PC-9 (cell line): ENCODE measurements at places on chromosomes 6 and 20. TPM values are rescaled to one million over a fixed set of nuclear protein-coding genes. Genes with fewer than 3 reads are reported as not detected.
A peak's percentile ranks its signal among the peaks of the same experiment; 100 is the strongest.

GRCh38 chr6:43683708-43684455 lies 3.7 kb downstream of the MRPS18A start:
- no peak for DNase-seq

The PLEKHG1 gene
- 8.9 and 9.9 TPM in 2 replicates for total RNA-seq

- DNase-seq, result no peak
These were observed 55.2 kb downstream of the ANKEF1 start for GRCh38 chr20:10089871-10090587.

GRCh38 chr20:47354714-47355488 lies 1.6 kb downstream of the ZMYND8 start:
- no peak for DNase-seq

DNA sequence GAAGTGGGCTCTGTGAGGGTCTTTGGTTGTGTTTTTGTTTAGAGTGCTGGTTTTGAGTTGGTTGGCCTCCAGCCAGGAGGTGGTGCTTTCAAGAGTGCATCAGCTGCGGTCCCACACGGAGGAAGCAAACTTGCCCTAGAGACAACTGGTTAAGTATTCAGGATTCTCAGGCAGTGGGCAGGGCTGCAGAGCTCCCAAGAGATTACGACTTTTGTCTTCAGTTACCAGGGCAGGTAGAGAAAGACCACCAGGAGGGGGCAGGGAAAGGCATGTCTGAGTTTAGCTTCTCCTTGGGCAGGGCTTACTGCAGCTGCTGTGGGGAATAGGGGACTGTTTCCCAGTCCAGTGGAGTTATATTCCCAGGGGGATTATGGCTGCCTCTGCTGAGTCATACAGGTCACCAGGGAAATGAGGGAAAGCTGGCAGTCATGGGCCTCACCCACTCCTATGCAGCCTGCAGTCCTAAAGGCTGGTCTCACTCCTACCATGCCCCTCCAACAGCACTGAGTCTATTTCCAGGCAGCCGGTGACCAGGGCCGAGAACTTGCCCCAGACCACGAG lies 64.3 kb downstream of the TTI1 start:
- DNase-seq, result no peak

GRCh38 chr6:86959656-86960055 lies 22.3 kb downstream of the HTR1E start:
- DNase-seq, result no peak

GRCh38 chr6:139027620-139028182 lies 844 bp upstream of the ABRACL start:
- DNase-seq, result peak; percentile 77

The IER3 gene
- total RNA-seq, result 107 and 117 TPM in 2 replicates

- DNase-seq, result no peak
These were observed 132.7 kb upstream of the SLC22A16 start for GRCh38 chr6:110609101-110609500.

The ERVFRD-1 gene
- not detected in 2 replicates for total RNA-seq

The CALHM5 gene
- not detected in 2 replicates for total RNA-seq

DNA sequence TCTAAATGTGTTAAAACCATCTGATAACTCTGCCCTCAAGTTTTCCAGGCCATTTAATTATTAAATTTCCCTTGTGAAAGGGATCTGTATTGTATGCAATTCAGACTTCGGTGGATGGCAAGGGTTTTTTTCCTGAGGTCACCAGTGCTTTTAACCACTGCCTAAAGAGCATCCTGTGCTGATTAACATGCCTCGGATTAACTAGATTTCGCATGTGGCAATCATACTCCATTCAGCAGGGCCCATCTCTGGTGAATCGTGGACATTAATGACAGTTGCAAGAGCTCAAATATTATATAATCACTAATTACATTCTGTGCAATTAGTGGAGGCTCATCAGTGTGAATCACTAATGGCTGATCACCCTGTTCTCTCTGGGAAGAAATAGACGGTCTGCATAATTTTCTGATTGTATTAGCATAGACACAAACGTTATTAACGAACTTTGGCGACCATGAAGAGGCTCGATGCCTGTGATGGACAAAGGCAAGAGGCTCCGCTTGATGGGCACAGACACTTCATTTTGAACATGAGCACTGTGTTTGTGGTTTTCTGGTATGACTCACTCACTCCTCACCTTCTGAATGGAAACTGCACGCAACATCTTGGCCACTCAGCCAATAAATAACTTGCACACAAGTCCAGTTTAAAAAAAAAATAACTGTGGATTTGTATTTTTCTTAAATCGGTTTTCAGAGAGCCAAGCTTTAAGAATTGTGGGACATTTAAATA lies 31.4 kb downstream of the LINC00237 start:
- DNase-seq, result no peak

DNA sequence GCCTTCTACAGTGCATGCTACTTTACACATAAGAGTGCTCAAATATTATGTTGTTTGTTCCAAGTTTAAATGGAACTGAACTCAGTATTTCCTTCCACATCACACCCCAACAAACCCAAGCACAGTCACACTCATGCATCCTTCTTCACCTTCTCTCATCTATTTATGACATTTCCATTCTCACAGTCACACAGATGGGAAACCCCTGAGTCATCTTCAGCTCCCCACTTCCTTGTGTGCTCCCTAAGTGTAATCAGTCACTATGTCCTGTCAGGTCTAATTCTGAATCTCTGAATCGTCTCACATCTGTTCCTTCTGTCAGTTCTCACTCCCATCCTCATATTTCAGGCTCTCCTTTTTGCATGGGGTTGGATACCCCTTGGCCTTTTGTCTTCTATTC lies 96.0 kb downstream of the RIMS1 start:
- DNase-seq, result no peak

DNA sequence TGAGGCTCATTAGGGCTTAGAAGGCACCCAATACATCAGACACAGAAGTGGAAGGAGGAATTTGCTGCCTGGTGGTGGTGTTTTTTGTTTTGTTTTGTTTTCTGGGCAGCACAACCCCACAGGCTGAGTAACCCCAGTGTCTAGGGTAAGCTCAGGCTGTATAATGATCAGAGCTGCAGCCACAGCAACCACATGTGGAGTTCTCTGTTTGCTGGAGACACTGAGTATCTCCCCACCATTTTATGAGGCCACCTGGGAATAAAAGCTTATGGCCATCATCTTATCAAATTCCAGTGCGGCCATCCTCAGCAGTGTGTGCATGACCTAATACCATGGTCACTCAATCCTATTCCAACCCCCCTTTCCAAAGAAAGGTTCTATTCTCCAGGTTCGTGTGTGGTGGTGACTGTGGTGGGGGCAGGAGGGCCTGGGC lies 3.4 kb upstream of the DLL1 start:
- no peak for DNase-seq

- DNase-seq, result no peak
These were observed 23.8 kb downstream of the TFAP2B start for GRCh38 chr6:50842446-50842845.

DNA sequence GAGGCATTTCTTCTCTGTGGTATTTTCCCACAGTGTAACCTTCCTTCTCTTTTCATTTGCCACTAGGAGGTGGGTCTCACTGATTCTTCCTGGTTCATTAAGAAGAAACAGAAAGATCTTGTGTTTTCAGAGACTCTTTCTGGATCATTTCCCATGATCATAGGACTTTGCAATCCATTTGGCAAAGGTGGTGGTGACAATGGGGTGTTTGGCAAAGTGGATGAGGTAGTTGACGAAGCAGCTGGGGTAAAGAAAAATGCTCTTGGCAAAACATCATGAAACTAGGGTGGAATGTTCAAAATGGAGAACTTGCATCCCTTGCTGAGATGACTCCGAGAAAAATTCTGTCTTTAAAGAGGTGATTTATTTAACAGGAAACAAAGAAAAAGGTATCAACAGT lies 50.6 kb downstream of the TRAF3IP2 start:
- DNase-seq, result no peak

- DNase-seq, result no peak
These were observed 24.2 kb downstream of the AKAP12 start for GRCh38 chr6:151263967-151264366.

DNA sequence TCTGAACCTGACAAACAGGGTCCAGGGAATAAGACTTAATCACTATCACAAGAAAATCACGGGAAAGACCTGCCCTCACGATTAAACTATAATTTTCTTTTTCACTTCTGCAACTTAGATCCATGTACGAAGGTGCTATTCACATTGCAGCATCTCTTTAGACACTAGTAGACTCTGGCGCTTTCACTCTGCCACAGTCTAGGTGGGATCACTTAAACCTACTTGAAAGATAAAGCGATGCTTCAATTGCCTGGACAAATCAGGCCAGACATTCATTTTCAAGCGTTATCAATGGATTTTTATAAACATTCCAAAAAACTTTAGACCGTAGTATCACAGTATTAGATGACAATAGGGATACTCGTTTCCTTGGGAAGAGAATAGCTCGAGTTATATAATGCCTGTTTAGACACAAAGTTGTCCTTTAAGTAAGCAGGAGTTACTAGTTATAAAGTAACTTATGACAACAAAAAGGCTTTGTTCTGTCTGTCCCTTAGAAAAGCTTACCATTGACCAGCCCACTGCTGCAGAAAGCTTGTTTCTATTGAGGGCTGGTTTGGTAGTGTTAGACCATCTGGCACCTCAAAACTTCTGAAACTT lies 367.3 kb downstream of the UTRN start:
- no peak for DNase-seq

The CST5 gene
- total RNA-seq, result 0.93 and 2.2 TPM in 2 replicates

DNA sequence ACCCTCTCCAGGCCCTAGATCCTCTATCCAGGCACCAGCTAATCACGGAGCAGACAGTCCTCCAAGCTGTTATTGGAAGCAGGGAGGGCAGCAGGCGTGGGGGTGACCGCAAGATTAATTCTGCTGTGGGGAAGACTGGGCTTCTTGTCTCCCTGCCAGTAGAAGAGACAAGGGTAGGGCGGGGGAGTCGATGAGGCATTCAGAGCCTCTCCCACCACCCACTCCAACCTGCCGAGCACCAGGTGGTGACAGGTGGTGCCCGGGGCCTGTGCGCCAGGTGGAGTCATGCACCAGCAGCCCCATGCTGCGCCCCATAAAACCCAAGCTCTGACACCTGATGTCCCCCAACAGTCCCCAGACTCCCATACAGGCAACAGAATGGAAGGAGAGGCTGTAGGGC lies 89.6 kb downstream of the CDH22 start:
- DNase-seq, result no peak

GRCh38 chr6:73451223-73452106 lies 632 bp downstream of the CGAS start:
- DNase-seq, result peak; percentile 43

DNA sequence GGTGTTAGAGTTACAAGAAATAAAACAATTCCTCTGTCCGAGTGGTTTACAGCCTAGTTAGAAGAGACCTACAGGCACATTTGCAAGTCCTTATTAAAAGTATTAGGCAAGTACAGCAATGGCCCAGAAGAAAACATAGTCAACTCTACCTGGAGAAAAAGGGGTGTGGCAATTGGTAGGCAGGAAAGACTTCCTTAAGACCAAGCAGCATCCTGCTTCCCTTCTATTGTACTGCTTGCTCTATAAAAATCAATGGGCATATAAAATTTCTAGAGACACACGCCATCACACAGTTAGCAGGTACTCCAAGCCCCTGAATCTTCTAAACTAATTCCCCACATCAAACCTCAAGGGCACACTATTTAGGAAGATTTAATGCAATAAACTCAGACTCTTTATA lies 185.6 kb downstream of the ATXN1 start:
- no peak for DNase-seq

DNA sequence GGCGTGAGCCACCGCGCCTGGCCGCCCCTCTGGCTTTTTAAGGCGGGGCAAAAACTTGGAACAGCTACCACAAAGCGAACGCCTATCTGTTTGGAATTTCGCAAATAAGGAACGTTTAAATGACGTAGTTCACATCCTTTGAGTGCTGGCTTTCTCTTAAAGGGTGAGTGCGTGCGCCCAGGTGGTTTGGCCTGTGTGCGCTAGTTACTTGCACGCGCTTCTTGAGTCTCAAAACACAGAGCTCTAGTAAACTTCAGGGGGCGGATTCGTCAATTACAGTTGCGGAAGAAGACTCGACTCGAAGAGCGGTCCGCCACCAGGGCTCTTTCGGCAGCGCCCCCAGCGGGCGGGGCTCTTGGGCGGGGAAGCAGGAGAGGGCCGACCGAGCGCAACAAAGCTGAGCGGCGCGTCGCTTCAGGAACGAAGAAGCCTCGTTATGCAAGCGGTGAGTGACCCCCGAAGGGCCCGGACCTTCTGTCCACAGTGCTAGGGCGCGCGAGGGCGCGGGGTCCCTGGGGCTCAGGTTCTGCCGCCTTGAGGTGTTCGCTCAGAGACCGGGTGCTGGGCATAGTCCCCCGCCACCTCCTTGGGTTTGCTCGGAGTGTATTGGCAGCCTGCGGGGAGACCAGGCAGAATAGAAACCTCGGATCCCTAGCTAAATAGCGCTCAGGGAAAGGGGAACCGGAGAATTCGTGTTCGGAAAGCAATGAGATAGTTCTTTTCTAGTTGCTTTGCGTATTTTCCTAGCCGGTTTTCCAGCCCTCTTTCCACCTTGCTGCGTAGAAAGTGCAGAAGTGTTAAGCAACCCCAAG lies at the start of gene SYCP2L:
Gene SYCP2L (plus strand): TSS at position 362 of the 812 bp plus-strand sequence. CDS start 75 bp downstream, at position 437.
- peak; percentile 80 for DNase-seq

DNA sequence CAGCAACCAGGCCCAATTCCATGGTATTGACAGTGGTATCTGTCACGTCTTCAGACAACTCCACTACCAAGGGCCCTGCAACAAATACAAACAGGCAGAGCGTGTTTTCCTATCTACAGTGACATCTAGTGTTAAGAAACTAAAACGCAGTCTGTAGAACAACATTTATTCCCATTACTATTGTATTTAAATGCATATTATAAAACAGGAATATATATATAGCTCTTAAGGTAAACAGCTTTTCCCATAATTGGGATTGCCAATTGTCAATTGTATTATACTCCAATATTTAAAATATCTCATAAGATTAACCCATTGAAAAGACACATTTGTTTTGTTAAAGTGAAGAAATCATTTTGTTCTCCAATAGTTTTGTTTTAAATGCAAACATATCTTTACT lies 97.2 kb downstream of the KIF16B start:
- peak; percentile 67 for DNase-seq

GRCh38 chr20:34062570-34063482 lies 49.2 kb downstream of the EIF2S2 start:
- no peak for DNase-seq

The EYS gene
- not detected in 2 replicates for total RNA-seq

DNA sequence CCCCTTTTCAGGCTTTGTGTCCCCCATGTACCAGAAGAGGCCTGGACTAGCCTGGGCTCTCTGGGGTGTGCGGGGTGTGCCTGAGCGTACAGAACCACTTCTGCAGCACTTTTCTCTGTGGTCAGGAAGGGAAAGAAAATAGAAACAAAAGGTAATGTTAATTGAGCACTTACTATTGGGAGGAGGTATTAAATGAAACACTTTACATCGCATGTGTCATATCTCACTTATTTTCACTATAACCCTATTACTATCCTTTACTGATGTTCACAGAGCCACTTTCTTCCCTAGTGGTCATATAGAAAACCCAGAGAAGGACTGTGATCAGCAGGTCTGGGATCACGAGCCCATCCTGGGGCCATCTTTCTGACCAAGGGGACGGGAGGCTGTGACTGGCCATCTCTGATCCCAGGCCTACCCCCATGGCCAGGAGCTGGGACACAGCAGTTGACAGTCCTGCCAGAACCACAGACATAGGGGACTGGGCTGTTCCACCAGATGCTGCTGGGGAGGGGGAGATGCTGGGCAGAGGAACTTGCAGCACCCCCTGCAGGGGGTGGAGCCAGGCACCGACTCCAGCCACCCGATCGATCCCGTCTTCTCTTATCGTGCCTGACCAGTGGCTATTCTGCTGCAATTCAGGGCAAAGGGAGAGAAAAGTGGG lies 107.6 kb downstream of the VEGFA start:
- DNase-seq, result no peak

- no peak for DNase-seq
These were observed 240.0 kb downstream of the FOXC1 start for GRCh38 chr6:1849691-1850090.
